Osteoblast (primary cell): ENCODE measurements at places on chromosomes 13 and 19.

DNA sequence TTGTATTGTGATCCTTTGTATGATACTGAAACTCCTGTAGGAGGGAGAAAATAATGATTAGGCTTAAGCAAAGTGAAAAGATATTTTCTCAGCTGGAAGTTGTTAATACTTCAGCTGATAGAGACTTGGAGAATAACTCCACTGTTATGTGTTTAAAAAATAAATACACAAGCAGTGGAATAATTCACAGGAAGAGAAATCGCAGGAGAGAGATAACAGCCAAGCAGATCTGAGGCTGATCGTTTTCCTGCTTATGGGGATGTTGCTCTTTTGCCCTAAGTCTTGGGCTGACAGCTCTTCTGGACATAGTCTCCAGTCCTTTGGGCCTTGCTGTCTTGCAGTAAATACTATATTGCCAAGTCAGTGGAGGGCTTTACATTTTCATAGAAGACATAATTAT is 93.3 kb downstream of the OLFM4 start:
- DNase-seq = peak; percentile 0

DNA sequence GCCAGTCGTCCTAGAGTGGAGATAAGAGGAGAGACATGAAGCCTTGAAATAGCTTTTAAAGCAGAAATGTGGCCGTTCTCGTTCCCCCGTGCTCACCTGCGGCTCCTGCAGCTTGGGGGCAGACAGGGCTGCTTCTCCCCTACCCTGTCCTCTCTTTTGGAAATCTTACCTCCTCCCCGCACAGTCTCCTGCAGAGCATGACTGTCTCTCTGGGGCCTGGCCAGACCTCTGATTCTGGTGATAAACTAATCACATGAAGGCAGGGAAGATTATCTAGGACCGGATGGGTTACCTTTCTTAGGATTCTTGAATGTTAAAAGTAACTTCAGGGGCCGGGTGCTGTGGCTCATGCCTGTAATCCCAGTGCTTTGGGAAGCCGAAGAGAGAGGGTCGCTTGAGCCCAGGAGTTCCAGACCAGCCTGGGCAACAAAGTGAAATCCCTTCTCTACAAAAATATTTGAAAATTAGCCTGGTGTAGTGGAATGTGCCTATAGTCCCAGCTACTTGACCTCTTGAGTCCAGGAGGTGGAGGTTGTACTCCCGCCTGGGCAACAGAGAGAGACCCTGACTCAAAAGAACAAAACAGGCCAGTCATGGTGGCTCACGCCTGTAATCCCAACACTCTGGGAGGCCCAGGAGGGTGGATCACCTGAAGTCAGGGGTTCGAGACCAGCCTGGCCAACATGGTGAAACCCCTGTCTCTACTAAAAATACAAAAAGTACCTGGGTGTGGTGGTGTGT is 8.1 kb downstream of the CEBPA start:
- DNase-seq = peak; percentile 68

DNA sequence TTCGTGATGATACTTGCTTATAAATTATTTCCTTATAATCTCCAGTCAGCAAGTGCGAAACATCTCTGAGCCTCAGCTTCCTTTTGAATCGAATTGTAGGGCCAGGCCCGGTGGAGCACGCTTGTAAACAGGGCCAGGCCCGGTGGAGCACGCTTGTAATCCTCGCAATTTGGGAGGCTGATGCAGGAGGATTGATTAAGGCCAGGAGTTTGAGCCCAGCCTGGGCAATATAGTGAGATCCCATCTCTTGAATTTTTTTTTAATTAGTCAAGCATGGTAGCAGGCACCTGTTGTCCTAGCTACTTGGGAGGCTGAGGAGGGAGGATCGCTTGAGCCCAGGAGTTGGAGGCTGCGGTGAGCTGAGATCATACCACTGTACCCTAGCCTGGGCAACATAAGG is 116.2 kb upstream of the MCF2L start:
- no peak for DNase-seq

DNA sequence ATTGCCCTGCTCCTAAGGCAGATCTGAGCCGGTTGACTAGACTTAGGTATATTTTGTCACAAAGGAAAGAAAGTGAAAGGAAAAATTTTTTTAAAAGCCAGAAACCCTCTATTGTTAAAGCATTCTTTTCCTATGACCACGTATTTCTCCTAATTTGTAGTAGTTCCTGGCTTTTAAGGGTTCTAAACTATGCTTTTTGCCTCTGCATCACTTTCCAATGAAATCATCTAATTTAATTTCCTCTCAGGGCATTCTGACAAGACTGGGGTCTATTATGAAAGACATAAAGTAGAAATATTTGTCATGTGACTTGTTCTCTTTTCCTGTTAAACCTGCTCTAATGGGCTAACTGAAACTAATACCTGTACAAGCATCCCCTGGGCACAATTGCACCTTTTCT is 233.0 kb upstream of the PRR20A start:
- no peak for DNase-seq

GRCh38 chr19:33117501-33117900 is 14.4 kb upstream of the WDR88 start:
- no peak for DNase-seq

GRCh38 chr13:57063007-57063406 is 77.7 kb upstream of the PRR20A start:
- no peak for DNase-seq

GRCh38 chr19:46347985-46348384 is 1.1 kb downstream of the PPP5C start:
- DNase-seq = no peak

GRCh38 chr19:51339313-51339686 is 2.6 kb downstream of the VSIG10L start:
- no peak for DNase-seq

DNA sequence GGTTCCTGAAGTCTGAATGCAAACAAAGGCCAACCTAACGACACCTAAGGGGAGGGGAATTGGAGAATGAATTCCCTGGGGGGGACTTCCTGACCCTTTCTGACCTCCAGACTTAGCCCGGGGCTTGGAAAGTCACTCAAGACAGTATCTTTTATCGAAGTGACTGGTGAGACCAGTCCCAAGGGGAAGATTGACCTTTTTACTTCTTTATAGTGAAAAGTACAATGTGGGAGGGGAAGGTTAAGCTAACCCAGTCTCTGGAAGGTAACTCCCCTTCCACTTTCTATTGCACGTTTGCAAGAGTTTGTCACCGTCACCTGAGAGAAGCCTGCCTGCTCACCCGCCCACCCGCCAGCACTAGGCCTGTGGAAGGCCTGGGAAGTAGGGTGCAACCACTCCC is 111.9 kb downstream of the EFNB2 start:
- DNase-seq = no peak

- peak; percentile 97 for DNase-seq
Measured at GRCh38 chr19:39372047-39372802, 18.7 kb downstream of the PAF1 start.

- no peak for DNase-seq
Measured at GRCh38 chr19:38047049-38047438, 140.0 kb downstream of the SIPA1L3 start.

GRCh38 chr13:50677687-50678463 is 165.6 kb downstream of the DLEU7 start:
- DNase-seq = no peak

- no peak for DNase-seq
Measured at GRCh38 chr13:37806666-37807065, 62.9 kb downstream of the TRPC4 start.

- no peak for DNase-seq
Measured at GRCh38 chr13:78596736-78597601, 6.4 kb downstream of the POU4F1 start.

GRCh38 chr19:30739394-30739793 is 367.2 kb downstream of the ZNF536 start:
- DNase-seq = no peak

DNA sequence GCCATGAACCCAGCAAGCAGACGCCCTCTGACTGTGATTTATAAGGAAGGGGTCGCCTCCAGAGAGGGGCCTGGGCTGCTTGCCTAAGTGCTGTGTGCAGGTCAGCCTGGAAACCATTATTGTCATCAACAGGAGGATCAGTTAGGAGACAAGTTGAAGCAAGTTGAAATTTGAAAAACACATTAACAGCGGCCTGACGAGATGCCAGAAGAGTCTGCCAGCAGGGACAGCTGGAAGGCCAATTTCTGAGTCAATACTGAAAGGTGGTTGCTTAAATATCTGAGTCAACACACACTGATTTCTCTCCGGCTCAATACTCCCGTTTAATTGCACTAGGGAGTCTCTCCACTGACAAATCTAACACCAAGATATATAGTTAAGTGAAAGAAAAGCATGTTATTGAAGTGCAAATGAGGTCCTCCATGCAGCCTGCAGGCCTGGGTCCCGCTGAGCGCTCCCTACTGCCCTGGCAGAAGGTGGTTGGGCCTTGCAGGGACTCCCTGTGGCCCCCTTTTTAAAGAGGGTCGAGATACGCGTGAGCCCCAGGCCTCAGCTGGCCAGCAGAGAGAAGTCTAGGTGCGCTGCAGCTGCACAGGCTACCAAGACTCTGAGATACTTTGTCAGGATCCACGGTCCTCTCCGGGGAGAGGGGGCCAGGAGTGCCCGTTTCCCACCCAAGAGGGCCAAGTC is 91.1 kb downstream of the RNASEH2B start:
- no peak for DNase-seq
